Mononuclear cell (primary cell): ENCODE measurements at places on chromosomes 7 and 10. TPM values are rescaled to one million over a fixed set of nuclear protein-coding genes. Genes with fewer than 3 reads are reported as not detected.

SPDYE16 gene
- 0.10 TPM for total RNA-seq

C7orf33 gene
- total RNA-seq = not detected

GRM3 gene
- total RNA-seq = not detected

DUS4L gene
- 13.9 TPM for total RNA-seq

WDR86 gene
- total RNA-seq = 3.9 TPM
